ENCODE measurements at places on chromosomes 2 and 18.

GRCh38 chr2:21047141-21048009 is 3.5 kb upstream of the APOB start:
- no peak for DNase-seq

GRCh38 chr2:29189052-29189451 is 73.8 kb downstream of the CLIP4 start:
- peak; percentile 16 for DNase-seq

- DNase-seq, result no peak
Measured at GRCh38 chr2:133293544-133294353, 274.5 kb downstream of the NCKAP5 start.

DNA sequence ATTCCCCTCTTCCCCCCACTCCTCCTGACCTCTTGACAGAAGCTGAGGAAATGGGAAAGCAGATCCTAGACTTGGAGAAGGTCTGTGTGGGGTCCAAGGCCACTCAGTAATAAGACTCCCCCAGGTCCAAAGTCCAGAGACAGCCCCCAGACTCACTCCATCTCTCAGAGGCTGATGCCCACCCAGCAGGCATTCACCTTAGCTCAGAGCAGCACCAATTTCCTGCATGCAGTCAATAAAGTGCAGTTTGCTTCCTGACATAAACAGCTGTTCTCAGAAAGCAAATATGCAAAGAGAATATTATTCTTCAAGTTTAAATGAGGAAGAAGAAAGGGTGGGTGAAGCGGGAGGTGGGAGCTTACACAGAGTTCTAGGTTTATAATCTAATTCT is 84.1 kb upstream of the RTN4 start:
- peak; percentile 52 for DNase-seq

DNA sequence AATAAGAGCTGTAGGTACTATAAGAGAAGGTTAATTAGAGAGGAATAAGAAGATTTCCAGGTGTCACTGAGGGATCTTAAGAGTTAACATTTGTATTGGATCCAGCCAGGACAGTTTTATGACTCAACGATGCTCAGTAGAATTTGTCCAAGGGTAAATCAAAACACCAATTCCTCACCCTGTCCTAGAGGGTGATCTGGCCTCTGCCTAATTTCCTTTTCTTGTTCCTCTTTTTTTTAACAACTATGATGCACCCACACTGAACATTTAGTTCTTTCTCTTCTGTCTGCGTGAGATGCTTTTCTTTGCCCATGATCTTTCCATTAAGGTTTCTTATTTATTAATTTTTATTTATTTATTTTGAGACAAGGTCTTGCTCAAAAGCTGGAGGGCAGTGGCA is 92.0 kb downstream of the PMS1 start:
- peak; percentile 4 for DNase-seq

- DNase-seq, result no peak
Measured at GRCh38 chr2:205290299-205290698, 392.0 kb upstream of the NRP2 start.

- no peak for DNase-seq
Measured at GRCh38 chr2:165055082-165055851, 99.9 kb upstream of the SLC38A11 start.

DNA sequence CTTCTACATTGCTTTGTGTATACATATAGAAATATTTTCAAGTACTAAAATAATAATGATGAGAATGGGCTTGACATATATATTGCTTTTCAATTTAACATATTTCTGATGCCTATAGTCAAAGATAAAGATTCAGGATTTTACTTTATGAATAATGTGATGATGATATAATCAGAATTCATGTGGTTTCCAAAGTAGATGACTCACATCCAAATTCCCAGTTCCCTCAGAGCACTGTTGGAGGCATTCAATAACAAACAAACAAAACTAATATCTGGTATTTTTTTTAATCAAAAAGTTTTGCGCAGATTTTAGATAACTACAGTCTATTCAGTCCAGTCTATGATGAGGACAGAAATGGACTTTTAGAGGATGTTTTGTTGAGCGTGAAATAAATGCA is 2094.5 kb upstream of the CELF4 start:
- DNase-seq, result no peak

DNA sequence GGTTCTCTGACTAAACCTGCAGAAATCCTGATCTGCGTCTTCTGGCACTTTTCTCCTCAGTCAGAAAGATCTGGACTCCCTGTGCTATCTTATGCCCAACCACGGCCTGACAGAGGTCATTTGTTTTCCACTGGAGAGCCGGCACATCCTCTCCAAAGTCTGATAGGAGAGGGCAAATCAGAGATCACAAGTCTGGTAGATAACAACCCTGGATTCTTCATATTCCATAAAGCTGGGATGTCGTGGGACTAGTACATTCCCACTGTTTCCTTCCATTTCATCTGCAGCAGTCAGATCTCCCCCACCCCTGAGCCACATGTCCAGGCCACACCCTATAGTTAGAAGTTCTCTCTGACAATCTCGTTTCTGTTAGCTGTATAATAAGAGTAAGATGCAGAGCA is 157.0 kb downstream of the MGAT5 start:
- no peak for DNase-seq

- DNase-seq, result no peak
Measured at GRCh38 chr2:106885971-106886915, at the start of gene ST6GAL2. Gene ST6GAL2, minus strand, starts transcription at chr2:106886167. Its CDS starts 42,190 bp downstream, at chr2:106843977.

DNA sequence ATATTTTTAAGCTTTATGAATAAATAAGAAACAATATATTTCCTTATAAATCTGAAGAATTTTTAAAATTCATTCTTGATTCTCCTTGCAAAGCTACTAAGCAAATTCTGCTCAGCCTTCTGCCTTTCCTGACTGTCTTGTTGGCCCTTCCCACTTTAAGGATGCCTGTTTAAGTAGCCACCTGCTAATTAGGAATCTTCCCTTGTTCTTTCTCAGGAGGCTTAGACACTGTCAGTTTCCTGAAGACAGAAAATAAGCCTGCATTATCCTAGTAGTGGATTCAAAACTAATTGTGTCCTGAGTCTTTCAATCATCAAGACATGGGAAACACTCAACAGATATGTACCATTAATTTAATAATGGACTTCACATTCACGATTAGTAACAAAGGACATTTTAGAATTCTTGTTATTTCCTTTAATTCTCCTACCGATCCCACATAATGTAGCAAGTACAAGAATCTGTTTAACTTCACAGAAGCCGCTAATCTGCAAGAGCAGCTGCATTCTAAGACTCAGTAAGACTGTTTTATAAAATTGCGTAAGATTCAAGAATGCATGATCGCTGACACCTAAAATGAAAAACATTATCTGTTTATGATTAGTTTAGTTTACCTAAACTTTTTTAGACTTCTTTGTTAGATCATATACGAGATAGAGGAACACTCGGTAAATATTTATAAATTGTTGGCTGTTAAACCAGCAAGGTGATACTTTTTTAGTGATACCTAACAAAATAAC is 445.4 kb upstream of the DSEL start:
- DNase-seq, result no peak

GRCh38 chr2:40127146-40127545 is 324.7 kb downstream of the SLC8A1 start:
- no peak for DNase-seq

GRCh38 chr18:28657961-28658360 is 481.0 kb upstream of the CDH2 start:
- no peak for DNase-seq

Data from germinal center (tissue), 1 donor.